NCI-H2081 treated with DMSO at 0.1 percent for 48 hours (cell line): ENCODE measurements at places on chromosomes 7 and 10.

GRCh38 chr10:35019041-35020024 lies 70.8 kb downstream of the CUL2 start:
- no peak for DNase-seq

DNA sequence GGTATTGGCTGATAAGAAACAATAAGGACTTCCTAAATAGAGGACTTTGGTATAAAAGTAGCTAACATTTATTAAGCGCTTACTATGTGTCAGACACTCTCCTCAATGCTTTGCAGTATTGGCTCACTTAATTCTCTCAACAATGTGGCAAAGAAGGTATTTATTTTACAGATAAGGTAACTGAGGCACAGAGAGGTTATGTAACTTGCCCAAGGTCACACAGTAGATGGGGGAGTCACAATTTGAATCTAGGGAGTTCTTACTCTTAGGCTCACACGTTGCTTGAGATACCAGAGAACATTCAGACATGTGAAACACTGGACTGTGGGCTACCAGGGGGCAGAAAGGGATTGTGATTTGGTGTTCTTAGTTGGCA lies 60.8 kb upstream of the GPR158 start:
- DNase-seq, result no peak

GRCh38 chr10:21810582-21811244 lies 192.8 kb downstream of the DNAJC1 start:
- DNase-seq, result no peak

DNA sequence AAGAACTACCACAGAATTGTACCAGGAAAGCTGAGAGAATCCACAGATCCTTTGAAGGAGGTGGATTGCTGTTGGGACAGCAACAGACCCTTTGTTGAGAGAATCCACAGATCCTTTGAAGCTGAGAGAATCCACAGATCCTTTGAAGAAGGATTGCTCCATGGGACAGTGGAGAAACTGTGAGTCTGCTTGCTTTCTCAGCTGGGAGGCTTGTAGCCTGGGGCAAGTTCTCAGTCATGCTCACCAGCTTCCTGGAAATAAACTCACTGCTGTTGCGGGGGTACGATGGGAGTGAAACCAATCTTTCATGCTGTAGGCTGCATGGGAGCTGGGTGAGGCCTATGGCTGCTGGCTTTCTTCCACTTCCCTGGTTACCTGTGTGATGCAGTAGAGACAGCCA lies 106.3 kb downstream of the C7orf25 start:
- DNase-seq, result no peak

DNA sequence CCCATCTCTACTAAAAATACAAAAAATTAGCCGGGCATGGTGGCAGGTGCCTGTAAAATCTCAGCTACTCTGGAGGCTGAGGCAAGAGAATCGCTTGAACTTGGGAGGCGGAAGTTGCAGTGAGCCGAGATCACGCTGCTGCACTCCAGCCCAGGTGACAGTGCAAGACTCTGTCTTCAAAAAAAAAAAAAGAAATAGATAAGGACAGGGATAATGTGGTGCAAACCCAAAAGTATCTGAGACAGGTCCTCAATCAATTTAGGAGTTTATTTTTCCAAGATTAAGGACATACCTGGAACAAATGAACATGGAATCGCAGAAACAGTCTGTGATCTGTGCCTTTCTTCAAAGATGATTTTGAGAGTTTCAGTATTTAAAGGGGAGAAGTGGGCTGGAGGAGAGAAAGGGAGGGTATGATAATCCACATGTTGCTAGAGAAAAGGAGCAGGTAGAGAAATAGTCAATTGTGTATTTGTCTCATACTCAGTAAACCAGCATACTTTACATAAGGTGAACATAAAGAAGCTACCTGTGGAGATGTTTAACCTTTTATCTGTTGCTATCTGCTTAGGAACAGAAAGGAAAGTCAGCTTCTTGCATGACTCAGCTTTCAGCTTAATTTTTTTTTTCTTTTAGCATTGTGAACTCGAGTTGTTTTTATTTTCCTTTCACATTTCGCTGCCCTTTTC lies 4.9 kb upstream of the MTPN start:
- DNase-seq, result no peak

DNA sequence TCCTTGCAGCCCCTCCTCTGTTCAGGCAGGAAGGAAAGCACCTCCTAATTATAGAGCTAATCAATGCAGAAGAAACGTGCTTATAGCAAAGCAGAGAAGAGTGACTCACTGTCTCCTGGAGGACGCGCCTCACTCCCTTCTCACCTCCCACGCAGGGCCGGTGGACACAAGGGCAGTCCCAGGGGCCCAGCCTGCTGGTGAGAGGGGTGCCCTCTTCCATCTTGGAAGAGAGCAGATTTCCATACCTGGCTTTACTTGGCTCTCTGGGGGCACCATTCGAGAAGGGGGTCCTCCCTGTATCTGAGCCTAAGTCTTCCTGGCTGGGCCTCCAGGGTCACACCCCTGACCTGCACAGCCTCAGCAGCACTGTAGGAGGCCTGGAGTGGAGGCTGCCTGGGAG lies 55.8 kb downstream of the RASGEF1A start:
- DNase-seq, result no peak

DNA sequence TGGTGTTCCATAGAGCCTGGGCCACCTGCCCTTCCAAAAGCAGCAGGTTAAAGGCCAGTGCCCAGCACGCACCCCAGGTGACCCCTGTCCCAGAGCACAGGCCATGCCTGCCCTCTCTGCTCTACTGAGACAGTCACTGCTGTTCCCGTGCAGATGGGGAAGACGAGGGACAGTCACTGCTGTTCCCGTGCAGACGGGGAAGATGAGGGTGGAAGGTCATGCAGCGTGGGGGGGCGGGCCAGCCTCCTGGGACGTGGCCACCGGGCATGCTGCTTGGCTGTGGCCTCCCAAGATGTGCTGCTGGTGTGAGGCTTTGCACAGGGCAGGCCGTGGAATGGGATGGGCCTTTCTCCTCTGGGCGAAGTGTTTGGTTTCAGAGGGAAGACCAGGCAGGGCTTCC lies 18.4 kb downstream of the LRRC27 start:
- DNase-seq, result no peak

GRCh38 chr7:31782411-31782991 lies 95.5 kb downstream of the PPP1R17 start:
- peak; percentile 55 for DNase-seq

GRCh38 chr7:53191191-53191695 lies 155.8 kb downstream of the POM121L12 start:
- DNase-seq, result no peak

- DNase-seq, result no peak
These were observed 588 bp downstream of the GLI3 start for GRCh38 chr7:42236266-42236975.

DNA sequence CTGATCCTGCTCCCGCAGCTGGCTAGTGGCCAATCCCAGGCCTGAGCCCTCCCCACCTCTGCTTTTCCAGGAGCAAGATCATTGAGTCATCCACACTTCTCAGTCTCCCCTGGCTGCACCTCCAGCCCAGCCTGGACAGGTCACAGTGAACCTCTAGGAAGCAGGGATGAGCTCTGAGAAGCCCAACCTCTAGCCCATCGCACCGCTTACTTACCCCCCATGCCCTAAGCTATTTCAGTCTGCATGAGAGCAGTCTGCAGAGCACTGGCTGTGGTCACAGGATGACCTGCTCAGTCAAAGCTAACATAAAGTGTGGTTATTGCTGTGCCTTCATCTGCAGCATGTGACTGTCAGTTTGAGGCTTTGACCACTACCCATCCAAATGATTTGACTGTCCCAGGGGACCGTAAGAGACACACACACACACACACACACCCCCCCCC lies 129.2 kb downstream of the SORBS1 start:
- no peak for DNase-seq

GRCh38 chr7:50369143-50370026 lies 64.9 kb downstream of the IKZF1 start:
- DNase-seq, result no peak

- no peak for DNase-seq
These were observed 107.2 kb upstream of the INHBA start for GRCh38 chr7:41809940-41810576.

- no peak for DNase-seq
These were observed 9.2 kb upstream of the SVIL start for GRCh38 chr10:29643771-29644501.

- DNase-seq, result no peak
These were observed 46.1 kb downstream of the ARMH3 start for GRCh38 chr10:102009801-102010425.

GRCh38 chr7:28802450-28802849 lies 155.7 kb downstream of the TRIL start:
- DNase-seq, result no peak
